ENCODE measurements at places on chromosomes 6 and 20.

- no peak for DNase-seq
Measured at GRCh38 chr6:156767603-156768467, 9.3 kb upstream of the ARID1B start.

DNA sequence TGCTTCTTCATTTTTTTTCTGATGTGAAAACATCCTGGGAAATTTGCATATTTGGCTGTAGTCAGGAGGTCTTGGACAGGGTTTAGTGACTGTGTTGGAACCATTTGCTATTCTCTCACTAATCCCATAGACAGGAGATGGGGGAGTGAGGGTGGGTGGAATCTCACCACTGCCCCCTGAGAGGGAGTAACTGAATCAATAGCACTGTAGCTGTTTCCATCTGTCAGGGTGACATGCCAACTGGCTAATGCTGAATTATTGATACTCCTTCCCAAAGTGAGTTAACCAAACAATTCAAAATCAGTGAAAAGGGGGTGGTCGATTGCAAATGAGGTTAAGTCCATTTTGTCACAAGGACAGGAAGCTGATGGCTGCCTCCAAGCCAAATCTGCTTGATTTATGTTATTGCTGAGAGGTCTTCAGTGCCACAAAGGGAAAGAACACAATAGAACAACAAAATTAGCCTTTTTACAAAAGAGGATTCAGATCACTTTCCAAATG is 55.1 kb upstream of the B3GAT2 start:
- no peak for DNase-seq

DNA sequence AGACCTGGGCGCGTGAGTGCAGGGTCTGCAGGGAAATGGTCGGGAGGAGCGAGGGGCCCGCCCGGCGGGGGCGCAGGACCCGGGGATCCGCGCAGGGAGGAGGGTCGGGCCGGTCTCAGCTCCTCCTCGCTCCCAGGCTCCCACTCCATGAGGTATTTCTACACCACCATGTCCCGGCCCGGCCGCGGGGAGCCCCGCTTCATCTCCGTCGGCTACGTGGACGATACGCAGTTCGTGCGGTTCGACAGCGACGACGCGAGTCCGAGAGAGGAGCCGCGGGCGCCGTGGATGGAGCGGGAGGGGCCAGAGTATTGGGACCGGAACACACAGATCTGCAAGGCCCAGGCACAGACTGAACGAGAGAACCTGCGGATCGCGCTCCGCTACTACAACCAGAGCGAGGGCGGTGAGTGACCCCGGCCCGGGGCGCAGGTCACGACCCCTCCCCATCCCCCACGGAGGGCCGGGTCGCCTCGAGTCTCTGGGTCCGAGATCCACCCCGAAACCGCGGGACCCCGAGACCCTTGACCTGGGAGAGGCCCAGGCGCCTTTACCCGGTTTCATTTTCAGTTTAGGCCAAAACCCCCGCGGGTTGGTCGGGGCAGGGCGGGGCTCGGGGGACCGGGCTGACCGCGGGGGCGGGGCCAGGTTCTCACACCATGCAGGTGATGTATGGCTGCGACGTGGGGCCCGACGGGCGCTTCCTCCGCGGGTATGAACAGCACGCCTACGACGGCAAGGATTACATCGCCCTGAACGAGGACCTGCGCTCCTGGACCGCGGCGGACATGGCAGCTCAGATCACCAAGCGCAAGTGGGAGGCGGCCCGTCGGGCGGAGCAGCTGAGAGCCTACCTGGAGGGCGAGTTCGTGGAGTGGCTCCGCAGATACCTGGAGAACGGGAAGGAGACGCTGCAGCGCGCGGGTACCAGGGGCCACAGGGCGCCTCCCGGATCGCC is 54.2 kb upstream of the HLA-A start:
- DNase-seq, result peak; percentile 78

DNA sequence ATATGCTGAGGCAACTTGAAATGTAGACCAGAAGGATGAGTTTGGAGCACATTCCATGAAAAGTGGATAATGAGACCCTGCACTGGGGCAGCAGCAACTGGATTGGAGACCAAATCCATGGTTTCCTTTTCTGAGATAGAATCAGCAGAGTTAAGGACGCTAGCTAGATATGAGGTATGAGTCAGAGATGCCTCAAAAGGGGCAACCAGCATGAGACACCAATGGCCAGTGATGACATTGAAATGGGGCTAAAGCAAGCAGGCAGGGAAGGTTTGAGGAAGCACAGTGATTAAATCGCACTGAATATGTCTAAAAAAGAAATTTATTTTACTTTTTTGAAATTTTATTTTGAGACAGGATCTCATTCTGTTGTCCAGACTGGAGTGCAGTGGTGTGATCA is 802.4 kb downstream of the TFAP2A start:
- no peak for DNase-seq

DNA sequence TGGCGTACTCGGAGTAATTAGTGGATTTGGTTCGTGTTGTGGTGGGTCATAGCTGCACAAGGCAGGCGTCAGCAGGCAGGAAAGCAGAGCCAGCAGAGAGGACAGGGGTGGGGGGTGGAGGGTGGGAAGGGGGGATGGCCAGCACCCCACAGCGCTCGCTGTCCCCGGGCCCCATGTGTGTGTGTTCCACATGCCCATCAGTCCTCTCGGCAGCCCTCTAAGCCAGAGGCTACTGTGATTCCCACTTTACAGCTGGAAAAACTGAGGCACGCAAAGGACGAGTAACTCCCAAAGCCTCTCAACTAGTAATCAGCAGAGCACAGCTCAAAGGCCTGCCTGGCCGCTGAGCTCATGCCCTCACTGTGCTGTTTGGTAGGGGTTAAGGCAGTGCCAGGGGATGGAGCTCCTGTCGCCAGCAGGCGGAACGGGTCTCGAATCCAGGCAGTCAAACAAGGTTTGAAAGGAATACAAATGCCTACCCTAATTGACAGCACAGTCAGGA is 175.2 kb downstream of the ZDHHC14 start:
- no peak for DNase-seq

DNA sequence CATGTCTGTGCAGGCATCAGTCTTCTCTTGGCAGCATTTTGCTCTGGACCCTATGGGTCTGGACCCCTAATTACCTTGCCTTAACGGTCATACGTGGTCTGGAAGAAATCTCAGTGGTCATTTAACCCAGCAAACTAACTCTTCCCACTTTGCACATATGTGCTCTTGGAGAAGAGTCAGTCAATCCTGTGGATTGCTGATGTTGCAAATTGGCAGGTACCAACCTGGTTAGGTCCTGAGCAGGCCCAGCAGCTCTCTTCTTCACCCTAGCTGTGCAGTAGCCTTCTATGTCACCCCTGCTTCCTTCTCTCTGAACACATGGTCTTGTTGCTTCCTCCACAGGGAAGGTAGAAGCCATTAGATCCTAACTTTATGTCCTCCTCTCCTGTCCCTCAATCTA is 1.6 kb downstream of the CEP43 start:
- no peak for DNase-seq

GRCh38 chr20:12255461-12255970 is 337.8 kb downstream of the BTBD3 start:
- DNase-seq, result no peak

- no peak for DNase-seq
Measured at GRCh38 chr20:40956542-40957264, 71.9 kb upstream of the TOP1 start.

GRCh38 chr20:50449738-50450492 is 60.3 kb upstream of the PTPN1 start:
- DNase-seq, result no peak

DNA sequence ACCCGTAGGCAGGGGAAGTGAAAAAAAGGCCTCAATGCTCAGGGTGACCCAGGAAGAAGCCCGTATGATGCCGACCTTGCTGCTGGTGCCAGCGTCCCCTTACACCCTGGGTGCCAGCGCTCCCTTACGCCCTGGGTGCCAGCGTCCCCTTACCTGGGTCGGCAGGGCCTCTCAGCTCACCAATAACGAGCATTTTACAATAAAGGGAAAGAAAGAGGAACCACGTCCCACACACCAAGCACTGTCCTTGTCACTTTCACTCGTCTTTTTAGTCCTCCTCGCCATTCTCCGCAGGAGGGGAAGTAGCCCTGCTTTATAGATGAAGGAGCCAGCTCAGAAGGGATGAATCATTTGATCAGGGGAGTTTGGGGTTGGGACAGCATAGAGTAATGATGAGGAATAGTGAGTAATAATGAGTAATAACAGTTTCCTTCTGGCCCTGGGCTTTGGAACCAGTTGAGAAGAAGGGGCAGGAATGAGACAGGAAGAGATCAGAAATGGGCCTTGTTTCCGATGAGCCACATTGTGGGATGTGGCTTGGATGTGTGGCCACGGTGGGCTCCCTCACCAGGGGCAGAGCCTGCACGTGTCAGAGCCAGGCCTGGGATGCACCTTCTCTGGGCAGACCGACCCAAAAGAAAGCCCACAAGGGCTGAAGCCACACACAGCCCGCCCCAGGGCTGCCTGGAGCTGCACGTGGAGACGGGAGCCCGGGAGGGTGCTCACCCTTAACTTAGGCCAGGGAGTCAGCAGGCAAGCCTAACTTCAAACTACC is 75.7 kb downstream of the SYNJ2 start:
- DNase-seq, result no peak

DNA sequence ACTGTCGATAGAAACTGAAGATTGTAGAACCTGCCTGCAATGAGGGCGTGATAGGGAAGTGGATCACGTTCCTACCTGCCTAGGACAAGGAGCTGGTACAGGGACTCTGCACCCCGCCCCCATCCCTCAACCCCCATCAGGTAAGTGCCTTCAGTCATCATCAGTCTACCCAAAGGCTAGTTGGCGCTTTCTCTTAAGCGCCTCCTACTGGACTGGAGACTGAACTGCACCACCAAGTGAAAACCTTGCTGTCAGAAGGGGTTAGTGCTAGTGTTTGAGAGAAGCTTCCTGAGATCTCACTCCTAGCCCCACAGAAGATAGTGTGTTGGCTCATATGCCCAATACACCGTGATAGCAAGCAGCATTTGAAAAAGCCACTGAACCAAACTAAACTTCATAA is 706.5 kb upstream of the MAN1A1 start:
- no peak for DNase-seq

DNA sequence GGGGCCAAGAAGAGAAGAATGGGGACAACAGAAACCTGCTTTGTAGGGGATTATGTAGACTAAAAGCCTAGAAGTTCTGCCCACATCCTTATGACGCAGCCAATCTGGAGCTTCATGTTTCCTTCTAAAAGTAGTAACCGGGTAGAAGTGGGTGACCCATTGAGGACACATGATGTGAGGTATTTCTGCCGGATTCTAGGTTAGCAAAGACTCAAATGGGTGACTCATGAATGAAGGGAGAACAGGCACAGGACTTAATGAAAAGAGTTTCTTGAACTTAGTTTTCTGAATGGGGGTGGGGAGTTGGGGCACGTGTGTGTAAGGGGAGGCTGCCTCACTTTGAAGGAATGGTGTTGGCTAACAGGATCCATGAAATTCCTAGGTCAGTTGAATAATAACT is 68.8 kb downstream of the CDS2 start:
- no peak for DNase-seq

GRCh38 chr20:49865559-49865958 is 49.8 kb downstream of the SPATA2 start:
- no peak for DNase-seq

DNA sequence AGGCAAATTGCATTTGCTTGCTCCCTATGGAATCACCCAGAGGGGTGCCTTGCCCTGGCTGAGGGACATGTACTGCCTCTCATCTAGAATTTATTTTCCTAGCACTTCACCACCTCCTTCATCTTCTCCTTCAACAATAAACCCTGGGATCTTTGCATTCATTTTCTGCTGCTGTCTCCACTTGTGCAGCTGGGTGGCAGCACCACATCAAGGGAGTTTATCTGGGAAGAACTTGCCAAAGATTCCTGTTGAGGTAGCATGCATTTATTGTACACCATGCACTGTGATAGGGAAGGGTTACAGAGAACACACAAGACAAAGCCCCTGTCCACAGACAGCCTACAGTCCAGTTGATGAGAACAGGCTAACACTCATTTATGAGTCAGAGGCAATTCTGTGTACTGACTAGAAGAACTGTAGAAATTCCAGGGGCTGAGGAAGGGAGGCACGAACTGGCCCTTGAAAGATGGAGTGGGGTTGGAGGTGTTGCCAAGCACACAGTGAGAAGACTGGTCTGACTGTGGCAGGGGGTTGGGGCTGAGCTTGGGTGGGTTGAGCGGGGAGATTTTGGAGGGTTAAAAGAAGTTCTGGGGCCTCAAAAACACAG is 17.5 kb downstream of the C20orf173 start:
- no peak for DNase-seq

Data from stimulated activated CD8-positive, alpha-beta memory T cell treated with anti-CD3 and anti-CD28 coated beads, Interleukin-4, amount 100 ng/mL, for 1 hour (primary cell).